Ecto neural progenitor cell (in vitro differentiated cells): ENCODE measurements at places on chromosomes 2 and 18.

DNA sequence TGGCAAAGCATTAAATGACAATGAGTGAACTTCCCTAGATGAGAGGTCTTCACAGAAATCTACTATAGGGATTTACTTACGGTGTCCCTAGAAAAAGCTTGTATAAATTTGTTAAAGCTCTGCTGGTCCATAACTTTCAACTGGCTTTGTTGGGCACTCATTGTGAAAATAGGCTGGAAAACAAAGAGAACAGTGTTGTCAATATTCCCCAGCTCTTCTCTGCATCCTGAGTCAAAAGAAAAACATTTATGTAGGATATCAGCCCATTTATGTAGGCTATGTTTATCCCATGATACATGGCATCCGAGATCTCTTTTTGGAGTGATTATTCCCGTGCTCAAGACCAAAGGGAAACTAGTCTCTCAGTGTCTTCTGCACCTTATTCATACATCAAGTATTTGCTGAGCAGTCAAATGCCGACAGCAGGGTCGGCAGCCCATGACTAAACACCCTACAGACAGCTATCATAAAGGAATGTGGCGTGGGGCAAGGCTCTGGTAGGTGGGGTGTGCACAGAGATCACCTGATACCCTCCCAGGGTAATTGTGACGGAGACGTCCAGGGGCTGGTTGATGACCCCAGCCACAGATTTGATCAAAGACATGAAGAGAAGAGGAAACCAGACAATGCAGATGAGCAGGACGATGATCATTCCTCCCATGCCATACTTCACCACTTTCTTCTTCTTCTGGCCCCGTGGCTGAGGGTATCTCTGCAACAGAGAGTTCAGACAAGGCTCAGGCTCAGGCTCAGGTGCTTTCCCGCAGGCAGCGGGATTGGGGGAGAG is 155.9 kb downstream of the NAPG start:
- no peak for DNase-seq

GRCh38 chr2:70118798-70119454 is 31.6 kb downstream of the PCBP1 start:
- DNase-seq = no peak

- DNase-seq = no peak
Observed at GRCh38 chr2:178550352-178550751, 70.1 kb downstream of the PLEKHA3 start.

DNA sequence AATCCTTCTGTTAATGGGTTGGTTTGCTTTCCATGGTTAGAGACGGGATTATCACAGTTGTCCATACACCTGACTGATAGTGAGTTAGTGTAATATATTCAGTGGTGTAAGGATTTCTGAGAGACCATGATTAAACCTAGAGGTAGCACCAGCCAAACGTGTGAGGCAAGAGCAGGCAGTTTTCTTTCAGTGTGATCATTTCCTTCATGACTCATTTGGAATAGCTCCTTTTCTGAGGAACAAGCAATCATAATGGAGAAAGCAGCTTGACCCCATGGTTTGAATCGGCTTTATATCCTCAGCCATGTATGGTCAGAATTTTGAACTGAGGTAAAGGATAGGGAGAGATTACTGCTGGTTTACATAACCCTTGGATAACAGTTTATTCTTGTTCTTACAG is 2.9 kb downstream of the MXD1 start:
- DNase-seq = no peak

DNA sequence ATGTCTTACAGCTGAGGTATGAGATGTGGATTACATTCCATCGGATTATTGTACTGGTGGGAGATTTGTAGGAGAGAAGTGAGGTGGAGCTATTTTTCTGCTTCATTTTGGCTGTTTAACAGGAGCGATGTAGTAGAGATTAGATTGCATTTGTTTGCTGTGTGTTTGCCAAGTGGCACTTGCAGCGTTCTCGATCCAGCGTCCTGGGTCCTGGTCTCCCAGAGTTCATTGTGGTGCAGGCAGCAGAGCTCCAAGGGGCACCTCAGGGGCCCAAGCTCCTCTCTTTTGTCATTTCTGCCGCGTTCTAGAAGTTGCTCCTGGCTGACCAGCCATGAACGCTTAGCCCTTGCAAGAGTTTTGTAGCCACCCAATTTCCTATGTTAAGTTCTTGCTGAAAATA is 210.1 kb upstream of the APCDD1 start:
- DNase-seq = no peak

DNA sequence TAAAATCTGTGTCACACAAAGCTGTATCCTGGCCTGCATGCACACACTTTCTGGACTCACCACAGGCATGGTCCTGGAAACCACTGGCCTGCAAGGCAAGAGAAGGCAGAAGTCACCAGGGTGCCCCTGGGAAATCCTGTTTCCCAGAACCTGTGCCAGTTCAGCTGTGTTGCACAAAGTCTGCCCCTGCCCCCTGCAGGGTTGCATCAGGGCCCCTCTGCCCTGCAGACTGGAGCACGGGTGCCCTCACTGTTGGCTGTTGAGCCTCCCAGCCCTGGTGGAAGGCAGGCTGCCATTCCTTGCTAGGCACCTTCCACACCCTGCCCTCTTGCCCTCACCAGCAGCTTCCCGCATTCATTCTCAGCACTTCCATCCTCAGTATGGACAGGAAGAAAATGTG is 18.0 kb upstream of the TUBB6 start:
- no peak for DNase-seq

- no peak for DNase-seq
Observed at GRCh38 chr2:187213798-187214197, 234.3 kb downstream of the CALCRL start.

GRCh38 chr2:9867881-9868280 is 24.6 kb downstream of the TAF1B start:
- no peak for DNase-seq

DNA sequence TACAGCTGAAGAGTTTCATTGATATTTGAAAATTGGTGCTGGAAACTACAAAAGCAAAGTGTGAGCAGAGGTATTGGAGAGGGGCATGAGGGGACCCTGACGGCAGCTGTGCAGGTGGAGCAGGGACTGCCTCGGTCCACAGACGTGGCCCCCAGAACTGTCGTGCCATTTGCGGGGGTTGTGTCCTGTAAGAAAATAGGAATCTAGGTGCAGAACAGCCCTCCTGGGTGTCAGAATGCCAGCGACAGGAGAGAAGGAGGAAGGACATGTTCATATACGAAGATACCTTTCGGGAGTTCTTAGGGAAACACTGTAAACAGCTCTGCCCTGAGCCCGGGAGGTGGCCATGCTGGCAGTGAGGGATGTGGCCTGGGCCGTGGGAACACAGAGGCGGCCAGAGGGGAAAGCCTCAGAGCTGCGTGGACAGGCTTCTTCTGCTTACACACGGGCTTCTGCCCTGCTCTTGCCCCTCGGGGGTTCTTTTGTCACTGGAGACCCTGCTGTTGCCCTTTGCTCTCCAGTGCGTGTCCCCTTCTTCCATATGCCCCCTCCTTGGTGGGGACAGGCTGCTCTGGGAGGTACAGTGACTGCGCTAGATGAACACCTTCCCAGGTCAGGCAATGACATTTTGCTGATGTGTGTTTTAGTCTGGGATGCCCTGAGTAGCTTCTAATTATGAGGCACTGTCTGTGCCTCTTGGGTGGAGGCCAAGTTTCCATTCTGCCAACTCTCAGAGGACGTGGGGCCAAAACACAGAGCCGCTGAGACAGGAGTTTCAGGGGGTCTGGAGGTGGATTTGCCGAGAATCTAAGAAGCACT is 81.9 kb upstream of the TXNDC2 start:
- DNase-seq = peak; percentile 56

DNA sequence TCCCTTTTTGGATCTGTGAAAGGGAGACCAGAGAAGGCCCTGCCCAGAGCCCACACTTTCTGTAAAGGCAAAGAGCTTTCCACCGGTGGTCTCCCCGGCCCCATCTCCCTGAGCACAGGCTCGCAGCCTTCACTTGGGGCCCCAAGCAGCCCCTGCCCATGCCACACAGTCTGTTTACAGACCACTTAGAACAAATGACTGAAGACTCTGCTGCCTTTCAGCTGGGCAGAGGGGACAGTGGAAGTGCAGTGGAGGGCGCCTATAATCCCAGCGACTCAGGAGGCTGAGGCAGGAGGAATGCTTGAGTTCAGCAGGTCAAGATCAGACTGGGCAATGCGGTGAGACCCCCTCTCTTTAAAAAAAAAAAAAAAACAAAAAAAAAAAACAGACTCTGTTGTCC is 28.9 kb downstream of the SERTAD2 start:
- DNase-seq = peak; percentile 38

DNA sequence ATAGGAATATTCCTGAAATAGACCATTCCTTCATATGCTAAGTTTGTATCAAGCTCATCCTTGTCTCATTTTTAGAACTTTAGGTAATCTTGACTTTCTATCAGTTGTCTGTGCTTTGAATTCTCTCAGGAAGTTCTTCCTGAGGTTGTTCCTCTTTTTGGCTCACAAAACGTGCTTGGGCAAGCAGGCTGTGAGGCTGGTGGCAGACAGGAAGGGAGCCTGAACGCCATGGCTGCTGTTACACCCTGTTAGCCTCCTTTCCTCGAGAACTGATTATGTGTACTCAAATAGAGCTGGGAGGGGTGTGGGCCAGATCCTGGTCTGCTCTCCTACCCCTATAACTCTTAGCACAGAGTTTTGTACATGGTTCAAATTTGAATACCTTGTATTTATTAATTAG is 136.4 kb upstream of the CELF4 start:
- DNase-seq = no peak

- DNase-seq = no peak
Observed at GRCh38 chr2:177573120-177573519, 180.5 kb downstream of the AGPS start.

DNA sequence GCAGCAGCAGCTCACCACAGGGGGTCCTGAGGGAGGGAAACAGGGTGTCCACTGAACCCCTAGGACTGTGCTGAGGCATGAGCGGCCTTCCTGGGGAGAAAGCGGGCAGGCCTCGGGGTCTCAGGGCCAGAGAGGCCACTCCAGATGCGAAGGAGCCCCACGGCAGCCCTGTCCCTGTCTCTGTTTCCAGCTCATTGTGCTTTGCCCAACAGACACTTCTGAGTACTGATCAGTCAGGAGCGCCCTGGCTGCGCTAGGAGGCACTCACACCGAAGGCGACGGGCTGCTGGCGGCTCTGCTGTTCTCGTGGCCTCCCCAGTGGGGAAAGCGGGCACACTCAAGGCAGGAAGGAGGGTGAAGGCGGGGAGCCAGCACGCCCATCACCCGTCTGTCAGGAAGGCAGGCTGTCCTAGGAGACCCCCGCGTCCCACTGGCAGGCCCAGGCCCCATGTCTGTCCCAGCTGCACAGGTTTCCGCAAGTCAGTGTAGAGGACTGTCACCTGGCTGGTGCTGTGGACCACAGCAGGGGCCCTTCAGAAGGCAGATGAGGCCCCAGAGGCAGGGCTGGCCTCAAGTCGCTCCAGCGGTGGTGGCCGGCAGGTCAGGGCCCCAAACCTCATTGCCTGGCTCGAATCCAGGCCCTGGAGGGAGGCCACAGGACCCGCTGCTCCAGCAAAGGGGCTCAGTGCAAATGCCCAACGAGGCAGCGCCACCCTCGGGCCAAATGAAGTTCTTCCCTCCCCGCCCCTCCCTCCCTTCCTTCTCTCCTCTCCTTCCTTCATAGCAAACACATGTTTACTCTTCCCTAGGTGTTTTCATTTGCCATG is 6.8 kb downstream of the ESPNL start:
- DNase-seq = peak; percentile 68

- no peak for DNase-seq
Observed at GRCh38 chr2:21599417-21599816, 475.6 kb downstream of the TDRD15 start.

GRCh38 chr2:134774786-134775641 is 56.2 kb upstream of the TMEM163 start:
- DNase-seq = no peak

- no peak for DNase-seq
Observed at GRCh38 chr2:99701503-99701902, 211.7 kb upstream of the REV1 start.
